ENCODE measurements at places on chromosomes 3 and 15. TPM values are rescaled to one million over a fixed set of nuclear protein-coding genes. Genes with fewer than 3 reads are reported as not detected.

The NRG4 gene
- polyA plus RNA-seq: 0.01 TPM

The NECTIN3 gene
- polyA plus RNA-seq: 46.0 TPM

The ZDHHC19 gene
- polyA plus RNA-seq: not detected

GRCh38 chr15:97708252-97708651, 252.3 kb upstream of the ARRDC4 start:
- no peak for DNase-seq
